ENCODE measurements at places on chromosomes 16 and 17.

GRCh38 chr17:74981979-74982662 is 5.3 kb upstream of the CDR2L start:
- peak; percentile 97 for DNase-seq

DNA sequence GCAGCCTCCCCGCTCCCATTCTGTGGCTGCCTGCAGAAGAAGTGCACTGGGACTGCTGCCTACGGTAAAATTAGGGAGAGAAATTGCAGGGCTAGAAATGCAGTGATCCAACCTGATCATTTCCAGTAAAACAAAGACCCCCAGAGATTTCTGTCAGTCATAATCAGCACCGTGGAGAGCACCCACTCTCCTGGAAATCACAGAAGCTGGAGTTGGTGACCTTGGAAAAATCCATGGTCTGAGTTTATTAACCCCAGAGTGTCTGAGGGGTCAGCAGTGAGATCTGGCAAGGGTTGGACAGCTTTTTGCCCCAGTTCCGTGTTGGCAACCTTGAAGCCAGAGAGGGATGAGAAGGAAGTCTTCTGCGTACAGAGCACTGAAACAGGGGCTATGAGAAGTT is 7.8 kb downstream of the SYCE1L start:
- DNase-seq = no peak

DNA sequence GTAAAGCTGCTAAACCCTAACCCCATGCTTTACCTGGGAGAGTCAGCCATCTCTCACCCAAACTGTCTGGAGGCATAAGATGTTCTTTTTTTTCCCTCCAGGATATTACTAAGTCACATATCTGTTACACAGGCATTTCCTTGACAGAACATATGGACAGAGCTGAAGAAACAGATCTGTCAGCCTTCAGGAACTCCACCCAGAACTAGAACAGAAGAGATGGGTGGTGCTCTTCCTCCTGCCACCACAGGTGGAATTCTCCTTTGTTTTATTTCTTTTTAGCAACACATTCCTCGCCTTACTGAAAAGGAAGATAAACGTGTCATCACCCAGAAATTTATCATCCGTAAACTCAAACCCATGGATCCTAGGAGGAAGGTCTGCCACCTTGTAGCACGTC is 8.8 kb downstream of the MYCBPAP start:
- DNase-seq = no peak

DNA sequence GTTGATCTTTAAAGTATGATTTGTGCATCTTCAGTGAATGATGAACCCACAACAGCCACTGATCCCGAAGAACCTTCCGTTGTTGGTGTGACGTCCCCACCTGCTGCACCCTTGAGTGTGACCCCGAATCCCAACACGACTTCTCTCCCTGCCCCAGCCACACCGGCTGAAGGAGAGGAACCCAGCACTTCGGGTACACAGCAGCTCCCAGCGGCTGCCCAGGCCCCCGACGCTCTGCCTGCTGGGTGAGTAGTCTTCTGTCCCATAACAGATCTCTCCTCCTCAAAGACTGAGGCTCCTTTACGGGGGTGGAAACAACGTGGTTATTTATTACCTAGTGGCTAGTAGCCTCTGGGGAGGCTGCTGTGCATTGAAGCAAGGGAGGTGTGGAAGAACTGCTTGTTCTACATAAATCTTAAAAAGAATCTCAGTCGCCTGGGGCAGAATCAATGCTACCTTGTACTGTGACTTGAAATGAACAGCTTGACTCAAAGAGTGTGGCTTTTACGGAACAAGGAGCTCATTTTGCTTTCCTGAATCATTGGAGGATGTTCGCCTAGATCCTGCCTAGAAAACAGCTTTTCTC is 63.0 kb upstream of the CLEC18A start:
- no peak for DNase-seq

GRCh38 chr17:80455336-80455710 is 21.1 kb downstream of the NPTX1 start:
- DNase-seq = peak; percentile 76

- DNase-seq = no peak
Observed at GRCh38 chr17:40019140-40019991, 4.1 kb downstream of the CSF3 start.

DNA sequence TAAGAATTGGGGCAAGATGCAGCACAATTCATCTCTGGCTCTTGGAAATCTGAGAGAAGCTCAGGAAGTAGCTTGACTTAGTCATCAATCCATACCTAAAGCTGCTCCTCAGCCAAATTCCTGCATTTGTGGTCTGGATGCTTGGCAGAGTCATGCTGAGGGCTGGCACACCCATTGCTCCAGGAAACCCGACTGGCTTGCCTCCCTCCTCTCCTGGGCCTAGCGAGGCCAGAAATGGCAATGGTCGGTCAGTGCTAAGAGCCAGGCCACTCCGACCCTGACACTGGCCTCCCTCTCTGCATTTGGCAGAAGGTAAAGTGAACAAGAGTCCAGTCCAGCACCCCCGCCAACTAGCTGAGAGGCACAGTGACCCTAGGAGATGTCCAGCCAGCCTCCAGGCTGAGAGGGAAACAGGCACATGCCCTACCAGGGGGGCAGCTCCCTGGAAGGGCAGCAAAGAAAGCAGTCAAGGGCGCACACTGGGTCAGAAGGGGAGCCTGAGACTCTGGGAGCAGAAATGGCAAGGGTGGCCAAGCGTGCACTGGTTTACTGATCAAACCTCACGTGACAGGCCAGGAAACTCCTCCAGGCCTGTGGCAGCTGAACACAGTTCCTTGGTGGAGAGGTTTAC is 10.0 kb downstream of the POLDIP2 start:
- no peak for DNase-seq

GRCh38 chr17:60888812-60889709 is 211.4 kb downstream of the BCAS3 start:
- DNase-seq = no peak

GRCh38 chr17:8220783-8221662 is 10.6 kb upstream of the AURKB start:
- DNase-seq = peak; percentile 88

GRCh38 chr16:57297856-57298255 is 13.4 kb upstream of the PLLP start:
- DNase-seq = no peak
